ENCODE measurements at places on chromosomes 2 and 18.

DNA sequence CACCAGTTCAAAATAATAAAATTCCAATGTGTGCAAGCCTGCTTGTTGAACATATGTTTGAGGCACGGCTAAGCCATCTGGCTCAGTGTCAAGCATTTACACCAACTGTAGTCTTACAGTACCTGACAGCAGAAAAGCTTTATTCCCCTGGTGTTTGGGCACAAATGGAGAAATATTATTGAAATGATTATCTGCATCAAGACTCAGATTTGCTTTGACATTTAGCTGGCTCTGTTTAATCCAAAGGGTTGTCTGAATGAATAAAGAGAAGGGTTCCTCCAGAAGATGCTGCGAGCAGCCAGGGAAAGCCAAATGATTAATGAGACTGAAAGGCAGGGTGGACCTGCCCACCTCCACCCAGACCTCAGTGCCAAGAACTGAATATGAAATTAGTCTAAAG lies 393.2 kb upstream of the GALNT5 start:
- DNase-seq: no peak

DNA sequence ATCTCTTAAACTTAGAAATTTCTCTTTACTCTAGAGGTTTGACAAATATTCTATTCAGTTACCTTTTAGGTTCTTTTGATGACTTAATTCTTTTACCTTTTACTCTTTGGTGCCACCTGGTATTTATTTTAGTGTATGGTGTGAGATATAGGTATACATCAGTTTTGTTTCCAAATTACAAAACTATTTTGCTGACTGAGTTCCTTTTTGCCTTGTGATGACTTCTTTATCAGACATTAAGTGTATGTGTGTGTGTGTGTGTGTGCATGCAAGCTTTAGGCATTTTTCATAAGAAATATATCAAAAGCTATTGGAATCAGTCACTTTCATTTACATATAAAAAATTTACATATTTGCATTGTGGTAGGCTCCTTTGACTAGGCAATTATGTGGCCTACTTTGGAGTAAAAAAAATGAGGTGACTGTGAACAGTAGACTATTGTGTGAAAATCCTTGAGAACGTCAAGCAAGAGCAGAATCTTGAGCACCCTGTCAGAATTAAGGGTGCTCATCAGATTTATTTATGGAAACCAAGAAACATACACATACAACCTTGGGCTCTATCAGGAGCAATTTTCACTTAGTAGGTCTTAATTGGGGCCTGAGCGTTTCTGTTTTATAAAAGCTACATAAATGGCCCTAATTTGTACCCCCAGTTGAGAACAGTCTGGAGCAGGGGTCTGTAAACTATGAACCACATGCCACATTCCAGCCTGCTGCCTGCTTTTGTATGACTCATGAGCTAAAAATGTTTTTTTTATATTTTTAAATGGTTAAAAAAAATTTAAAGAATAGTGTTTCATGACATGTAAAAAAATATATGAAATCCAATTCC lies 415.9 kb downstream of the SLC4A3 start:
- no peak for DNase-seq

DNA sequence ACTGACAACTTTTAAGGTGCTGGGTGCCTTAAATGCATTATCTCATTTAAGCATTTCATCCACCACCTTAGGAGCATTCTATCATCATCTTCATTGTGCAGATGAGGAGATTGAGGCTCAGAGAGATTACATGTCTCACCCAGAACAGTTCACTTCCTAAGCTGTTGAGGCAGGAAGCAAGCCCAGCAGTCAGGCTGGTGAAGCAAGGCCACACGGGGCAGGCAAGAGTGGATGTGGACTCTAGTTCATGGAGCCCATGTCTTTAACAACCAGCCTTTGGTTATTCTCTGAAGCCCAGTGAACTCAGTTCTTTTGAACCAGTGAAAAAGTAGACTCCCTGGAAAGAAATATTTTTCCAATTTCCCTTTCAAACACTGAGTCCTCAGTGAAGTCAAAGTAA lies 294.8 kb upstream of the MGAT5 start:
- no peak for DNase-seq

DNA sequence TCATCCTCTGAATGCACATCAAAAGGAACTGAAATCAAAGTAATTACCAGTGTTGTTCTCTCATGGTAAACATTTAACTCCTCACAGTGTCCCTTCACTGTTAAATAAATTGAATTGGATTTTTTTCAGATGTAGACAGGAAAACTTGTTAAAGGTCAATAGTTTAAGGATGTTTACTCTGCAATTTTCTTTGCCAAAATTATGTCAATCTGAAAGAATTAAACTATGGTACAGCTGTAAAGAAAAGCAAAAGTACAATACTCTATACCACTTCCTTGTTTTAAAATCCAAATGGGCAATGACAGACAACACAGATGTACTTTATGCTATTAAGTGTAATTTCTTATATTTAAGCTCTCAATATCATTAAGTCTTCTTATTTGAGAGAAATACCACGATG lies 153.2 kb downstream of the WDPCP start:
- DNase-seq: no peak

- DNase-seq: no peak
These were observed 57.7 kb downstream of the ARHGEF4 start for GRCh38 chr2:130894326-130894942.

GRCh38 chr2:135159191-135159590 lies 107.1 kb downstream of the RAB3GAP1 start:
- DNase-seq: no peak

DNA sequence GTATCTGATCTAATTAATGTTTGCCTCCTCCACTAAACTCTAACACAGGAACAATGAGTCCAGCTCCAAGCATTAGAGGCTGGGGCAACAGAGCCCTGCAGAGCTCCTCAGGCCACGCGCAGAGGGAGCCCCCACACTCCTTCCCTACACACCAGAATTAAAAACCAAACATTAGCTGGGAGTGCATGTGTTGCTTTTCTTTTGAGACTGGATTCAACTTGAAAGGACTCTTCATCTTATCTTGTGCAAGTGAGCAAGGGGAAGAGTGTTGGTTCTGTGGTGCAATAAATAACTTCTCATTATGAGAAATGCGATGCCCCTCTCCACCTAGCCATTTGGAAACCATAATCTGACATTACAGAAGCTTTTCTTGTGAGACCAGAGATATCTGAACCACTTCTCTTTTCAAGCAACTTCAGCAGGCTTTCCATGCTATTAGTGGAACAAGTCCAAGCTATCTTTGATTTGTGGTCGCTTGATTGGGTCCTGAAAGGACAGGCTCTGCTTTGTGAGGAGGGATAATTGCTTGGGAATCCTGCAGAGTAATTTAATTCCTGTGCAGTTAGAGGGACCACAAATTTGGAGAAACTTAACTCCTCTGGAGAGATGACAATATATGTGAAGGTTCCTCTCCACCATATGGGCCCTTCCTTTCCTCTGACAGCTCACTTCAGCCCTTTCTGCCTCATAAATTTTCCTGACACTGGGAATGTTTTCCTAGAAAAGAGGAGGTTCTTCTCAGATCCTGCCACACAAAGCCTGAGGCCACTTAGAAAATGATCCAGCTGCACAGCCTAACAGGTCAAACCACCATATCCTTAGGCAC lies 112.5 kb downstream of the ATL2 start:
- DNase-seq: no peak

DNA sequence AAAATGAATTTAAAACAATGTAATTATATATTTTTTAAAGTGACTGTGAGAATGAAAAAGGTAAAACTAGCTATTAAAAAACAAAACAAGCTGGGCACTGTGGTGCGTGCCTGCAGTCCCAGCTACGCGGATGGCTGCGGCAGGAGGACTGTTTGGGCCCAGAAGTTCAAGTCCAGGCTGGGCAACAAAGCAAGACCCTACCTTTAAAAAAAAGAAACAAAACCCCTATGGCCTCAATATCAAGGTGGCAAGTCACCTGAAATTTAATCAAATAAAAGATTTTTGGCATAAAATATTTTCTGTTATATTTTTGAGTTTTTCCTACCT lies 46.9 kb upstream of the STRN start:
- DNase-seq: no peak

- DNase-seq: no peak
These were observed 109.1 kb downstream of the FIGN start for GRCh38 chr2:163626639-163627109.

- no peak for DNase-seq
These were observed 106.6 kb upstream of the MSH6 start for GRCh38 chr2:47676261-47676926.

GRCh38 chr2:66565291-66565690 lies 130.4 kb downstream of the MEIS1 start:
- DNase-seq: no peak

GRCh38 chr2:27638037-27638637 lies 9.3 kb downstream of the GPN1 start:
- no peak for DNase-seq

- no peak for DNase-seq
These were observed 18.6 kb downstream of the PRKD3 start for GRCh38 chr2:37306024-37306423.

DNA sequence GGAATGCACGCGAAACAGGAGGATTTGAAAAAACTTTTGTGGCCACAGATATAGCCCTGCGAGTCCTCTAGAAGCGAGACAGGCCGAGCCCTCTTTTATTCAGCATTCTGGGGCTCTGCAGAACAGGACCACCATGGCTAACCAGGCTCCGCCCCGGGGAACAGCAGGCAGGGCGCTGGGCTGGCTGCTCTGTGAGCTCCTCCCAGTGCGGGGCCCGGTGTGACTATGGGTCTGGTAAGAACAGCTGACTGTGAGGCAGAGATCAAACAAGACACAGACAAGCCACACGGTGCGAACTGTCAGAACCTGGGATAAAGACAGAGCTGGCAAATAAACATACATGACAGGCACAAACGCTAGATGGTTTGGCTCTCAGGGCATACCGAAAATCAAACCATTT lies 15.5 kb downstream of the PXDN start:
- DNase-seq: no peak

DNA sequence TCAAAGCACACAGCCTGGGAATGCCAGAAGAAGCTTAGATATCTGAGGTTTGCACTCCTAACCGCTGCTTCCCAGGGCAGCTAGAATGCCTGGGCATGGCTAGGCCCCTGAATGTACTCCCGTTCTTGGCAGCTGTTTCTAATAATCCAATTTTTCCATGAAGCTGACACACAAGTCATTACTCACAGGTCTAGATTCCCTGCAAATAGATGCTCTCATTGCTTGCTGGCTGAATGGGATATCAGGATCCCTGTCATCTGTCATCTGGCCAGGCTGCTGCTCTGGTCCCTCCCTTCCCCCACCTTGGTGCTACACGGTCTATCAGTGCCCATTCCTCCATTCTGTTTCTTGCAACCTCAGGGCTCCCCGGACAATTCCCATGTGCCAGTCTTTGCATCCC lies 40.7 kb upstream of the TEX51 start:
- DNase-seq: no peak

DNA sequence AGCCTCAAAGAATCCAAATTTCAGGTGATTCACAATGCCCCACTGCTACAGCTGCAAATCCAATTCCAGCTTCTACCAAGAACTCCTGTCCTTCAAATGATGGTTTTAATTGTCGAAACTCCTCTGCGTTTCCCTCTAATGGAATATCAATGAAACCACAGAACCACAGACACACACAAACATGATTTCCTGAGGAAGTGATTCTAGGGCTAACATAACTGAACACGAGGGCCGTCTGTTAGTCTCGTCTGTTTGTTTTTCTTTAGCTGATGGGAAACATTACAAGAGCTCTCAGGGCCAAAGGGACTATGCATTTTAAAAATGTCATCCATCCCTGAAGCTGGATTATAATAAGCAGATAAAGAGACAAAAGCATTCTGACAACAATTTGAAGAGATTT lies 59.4 kb downstream of the RNF152 start:
- DNase-seq: no peak

GRCh38 chr2:103809941-103810441 lies 1043.9 kb upstream of the POU3F3 start:
- DNase-seq: no peak

DNA sequence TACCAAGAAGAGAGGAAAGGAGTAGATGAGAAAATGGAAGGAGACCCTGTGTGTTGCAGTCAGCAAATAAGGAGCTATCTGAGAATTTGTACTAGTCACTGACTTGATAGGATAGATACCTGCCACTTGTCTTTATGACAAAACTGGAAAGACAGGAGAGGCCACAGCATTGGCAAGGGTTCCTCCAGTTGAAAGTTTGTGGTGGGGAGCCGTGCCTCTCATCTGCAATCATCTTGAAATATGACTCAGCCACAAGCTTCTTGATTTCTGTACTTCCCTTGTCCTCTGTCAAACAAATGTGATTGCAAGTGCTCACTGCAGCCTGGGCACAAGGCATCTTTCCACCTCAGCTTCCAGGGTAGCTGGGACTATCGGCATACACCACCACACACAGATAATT lies 99.1 kb downstream of the GREB1L start:
- DNase-seq: no peak

- peak; percentile 83 for DNase-seq
These were observed 45.1 kb downstream of the PROC start for GRCh38 chr2:127463155-127463991.

GRCh38 chr2:128506534-128506933 lies 187.9 kb upstream of the HS6ST1 start:
- no peak for DNase-seq

DNA sequence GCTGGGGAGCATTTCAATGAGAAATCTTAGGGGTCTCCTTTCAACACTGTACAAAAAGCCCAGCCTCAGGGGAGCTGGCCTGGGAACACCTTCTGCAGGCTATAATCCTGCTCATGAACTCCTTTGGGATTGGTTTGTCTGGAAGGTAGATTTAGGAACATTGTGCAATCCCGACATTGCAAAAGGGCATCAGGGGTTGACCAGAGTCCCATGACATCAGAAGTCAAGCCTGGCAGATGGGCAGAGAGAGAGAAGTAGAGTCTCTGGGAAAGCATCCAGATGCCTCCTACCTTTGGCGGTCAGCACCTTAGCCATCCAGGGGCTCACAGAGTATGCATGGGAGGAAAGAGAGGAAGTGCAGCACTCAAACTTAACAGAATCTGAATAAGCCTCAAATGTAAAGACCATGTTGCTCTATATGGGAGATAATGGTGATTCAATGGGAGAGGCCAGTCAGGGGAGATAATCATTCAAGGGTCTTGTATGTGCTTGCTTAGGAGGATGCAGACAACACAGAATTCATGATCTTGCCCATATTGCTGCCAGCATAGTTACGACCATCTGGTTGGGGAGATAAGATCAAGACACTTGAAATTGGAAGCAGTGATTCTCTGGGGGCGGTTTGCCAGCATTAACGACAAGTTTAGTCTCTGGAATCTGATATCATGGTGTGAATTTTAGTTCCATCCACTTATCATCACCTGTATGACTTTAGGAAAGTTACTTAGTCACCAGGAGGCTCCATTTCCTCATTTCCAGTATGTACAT lies 58.3 kb upstream of the UPP2 start:
- DNase-seq: no peak

DNA sequence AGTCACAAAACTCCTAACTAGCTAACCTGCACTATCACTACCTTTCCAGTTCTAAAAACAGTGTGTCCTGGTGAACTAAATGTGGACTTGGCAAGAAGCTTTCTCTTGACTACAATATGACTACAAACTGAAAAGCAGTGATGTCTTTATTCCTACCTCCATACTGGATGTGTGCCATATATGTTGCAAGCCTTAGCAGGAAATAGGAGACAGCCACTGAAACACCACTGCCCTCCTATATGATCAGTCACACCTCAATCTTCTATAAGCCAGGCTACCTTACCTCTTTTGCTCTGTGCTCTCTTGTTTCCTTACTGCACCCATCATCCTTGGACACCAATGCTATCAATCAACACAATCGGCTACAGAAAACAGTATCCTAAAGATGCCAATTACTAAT lies 34.1 kb downstream of the SS18 start:
- DNase-seq: no peak

- no peak for DNase-seq
These were observed 59.5 kb downstream of the TNFRSF11A start for GRCh38 chr18:62384610-62385097.

- peak; percentile 65 for DNase-seq
These were observed 591 bp downstream of the SLC16A14 start for GRCh38 chr2:230068016-230068650.
